ENCODE measurements at places on chromosomes 16 and 17.

- no peak for DNase-seq
Observed at GRCh38 chr17:69602972-69603371, 188.5 kb downstream of the MAP2K6 start.

GRCh38 chr17:43661699-43662412 is at the start of gene MEOX1:
Gene MEOX1, minus strand, starts transcription at chr17:43661922. Its CDS starts 388 bp downstream, at chr17:43661534.
- DNase-seq = no peak

GRCh38 chr16:57667526-57668262 is 412 bp upstream of the ADGRG3 start:
- DNase-seq = no peak

DNA sequence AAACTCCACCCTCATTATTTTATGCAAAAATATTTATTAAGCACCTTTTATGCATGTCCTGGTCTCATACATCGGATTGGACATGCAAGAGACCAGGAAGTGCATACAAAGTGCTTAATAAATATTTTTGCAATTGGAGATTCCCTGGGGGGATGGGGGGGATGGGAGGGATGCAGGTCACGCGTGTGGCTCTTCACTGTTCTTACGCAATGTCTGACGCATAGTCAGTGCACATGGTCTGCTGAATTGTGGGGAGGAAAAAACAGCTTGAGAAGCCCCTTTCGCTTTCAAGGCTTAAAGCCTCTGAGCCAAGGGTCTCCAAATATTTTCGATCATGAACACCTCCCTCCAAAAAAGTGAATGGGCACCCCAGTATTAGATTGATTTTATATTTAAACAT is 96.7 kb upstream of the XYLT1 start:
- no peak for DNase-seq

GRCh38 chr16:30889721-30890120 is 4.2 kb downstream of the BCL7C start:
- no peak for DNase-seq

Measured in NCI-H774 (cell line).